ENCODE measurements at places on chromosomes 13 and 19.

GRCh38 chr13:59494151-59494550, 669.6 kb downstream of the DIAPH3 start:
- no peak for DNase-seq

DNA sequence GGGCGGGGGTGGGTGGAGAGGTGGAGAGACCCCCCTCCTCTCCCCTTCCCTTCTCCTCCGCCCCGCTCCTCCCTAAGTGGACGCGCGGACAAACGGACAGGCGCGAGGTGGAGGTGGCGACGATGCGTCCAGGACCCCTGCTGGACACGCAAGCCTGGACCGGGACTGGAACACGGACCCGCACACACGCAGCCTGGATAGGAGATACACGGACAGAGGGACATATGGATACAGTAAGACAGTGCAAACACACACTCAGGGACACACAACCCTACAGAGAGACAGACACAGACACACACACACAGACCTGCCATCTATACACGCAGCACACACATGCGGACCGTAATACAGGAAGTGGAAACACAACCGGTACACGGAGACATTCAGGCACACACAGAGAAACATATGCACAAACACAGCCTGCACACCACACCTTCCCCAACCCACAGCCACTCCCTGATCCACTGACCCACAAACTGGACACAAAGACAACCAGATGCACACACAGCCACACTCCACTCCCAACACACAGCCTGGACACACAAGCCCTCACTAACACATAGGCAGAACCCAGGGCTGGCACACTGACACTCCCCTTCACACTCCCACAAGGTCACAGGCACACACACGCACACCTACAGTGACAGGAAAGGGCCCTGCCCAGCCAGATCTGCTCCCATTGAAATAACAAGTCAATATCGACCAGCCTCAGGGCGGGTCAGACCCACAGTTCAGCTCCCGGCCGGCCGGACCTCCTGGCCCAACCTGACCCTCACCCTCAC, 696 bp upstream of the ERFL start:
- peak; percentile 50 for DNase-seq

DNA sequence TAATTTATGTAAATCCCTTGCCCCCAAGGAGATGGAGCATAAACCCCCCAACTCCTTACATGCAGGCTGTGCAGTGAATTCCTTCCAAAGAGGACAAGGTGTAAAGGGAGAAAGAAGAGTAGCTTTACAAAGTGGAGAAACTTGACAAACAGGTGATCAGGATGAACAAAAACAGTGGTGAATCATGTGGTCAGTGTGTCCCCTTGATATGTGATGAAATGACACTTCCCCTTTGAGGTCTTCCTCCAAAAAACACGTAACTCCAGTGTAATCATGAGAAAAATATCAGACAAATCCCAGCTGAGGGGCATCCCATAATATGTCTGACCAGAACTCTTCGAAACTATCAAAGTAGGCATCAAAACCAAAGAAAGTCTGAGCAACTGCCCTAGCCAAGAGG, 29.5 kb upstream of the AKT2 start:
- DNase-seq: no peak

DNA sequence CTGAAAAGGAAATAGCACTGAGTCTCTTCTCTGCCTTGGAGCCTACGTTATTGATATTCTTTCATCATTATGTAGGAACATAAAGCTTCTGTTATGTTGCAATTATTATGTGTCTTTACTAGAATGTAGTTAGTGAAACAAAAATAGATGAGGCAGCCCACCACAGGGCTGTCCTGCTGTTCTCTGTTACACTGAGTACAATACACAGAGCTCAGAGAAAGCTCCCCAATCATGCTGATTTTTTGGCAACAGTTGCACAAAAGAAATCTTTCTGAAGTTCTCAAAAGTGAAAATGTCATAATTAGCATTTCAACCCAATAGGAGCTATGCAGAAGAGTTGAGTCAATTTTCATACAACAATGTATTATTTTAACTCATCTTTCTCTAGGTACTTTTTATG, 119.5 kb downstream of the EFNB2 start:
- DNase-seq: no peak

DNA sequence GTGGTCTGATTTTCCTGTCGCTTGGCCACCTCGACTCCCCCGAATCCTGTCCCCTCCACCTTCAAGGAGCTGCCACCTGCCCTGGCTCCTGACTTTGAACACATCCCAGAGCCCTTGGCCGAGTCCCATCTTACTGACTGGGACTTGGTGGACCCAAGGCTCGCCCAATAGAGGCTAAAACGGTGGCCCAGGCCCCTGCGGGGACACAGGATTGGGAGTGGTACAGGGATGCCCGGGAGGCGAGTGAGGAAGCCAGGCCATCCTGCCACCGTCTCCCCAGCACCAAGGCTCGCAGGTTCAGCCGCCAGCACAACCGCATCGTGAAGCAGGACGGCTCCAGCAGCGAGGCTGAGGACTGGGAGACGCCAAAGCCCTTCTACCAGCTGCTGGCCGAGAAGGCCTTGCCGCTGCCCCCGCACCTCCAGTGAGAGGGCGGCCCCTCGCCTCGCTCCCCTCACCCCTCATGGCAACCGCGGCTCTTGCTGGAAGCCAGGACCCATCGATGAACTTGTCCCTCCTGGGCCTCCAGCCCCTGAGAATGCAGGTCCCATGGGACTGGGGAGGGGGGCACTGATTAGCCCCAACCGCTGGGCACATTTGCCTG, 5.3 kb downstream of the SIX5 start:
- no peak for DNase-seq

- DNase-seq: no peak
Observed at GRCh38 chr13:35378939-35379338, 97.5 kb downstream of the MAB21L1 start.

DNA sequence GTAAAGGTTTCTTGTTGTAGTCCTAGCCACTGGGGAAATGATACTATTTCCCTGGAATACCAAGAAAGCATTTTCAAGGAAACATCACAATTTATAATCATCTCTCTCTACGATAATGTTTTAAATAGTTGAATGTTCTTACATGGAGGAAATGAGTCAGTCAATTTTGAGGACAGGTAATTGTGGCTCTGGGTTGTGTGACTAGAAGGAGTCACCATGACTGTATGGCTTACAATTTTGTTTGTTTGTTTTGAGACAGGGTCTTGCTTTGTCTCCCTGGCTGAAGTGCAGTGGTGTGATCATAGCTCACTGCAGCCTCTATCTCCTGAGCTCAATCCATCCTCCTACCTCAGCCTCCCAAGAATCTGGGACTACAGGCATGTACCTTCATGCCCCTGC, 47.4 kb downstream of the COG3 start:
- DNase-seq: no peak

GRCh38 chr19:53147645-53148044, 11.2 kb downstream of the ZNF347 start:
- DNase-seq: no peak

- DNase-seq: no peak
Observed at GRCh38 chr13:39855236-39855635, 199.8 kb downstream of the COG6 start.

DNA sequence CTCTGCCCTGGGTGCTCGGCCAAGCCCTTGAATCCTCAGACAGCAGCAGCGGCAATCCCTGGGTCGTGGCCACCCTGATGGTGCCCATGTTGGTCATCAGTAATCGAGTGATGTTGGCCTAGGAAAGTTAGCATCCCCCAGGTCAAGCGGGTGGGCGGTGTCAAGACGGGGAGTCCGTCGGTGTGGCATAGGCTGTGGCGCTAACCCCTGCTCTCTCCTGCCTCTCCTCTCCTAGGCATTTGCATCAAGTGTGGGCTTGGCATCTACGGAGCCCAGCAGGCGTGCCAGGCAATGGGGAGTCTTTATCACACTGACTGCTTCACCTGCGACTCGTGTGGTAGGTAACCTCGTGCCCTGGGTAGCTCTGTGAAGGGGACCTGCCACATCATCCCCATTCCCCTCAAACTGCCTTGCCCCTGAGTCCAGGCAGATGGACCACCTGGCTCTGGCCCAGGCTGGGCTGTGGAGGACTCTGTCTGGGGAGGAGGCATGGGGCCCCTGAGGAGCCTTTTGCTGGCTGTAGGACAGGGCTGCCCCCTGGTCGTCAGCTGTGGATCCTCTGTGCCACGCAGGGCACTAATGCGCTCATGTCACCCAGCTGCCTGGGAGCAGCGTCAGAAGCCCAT, 8.7 kb downstream of the WTIP start:
- DNase-seq: no peak

- no peak for DNase-seq
Observed at GRCh38 chr19:970695-971094, 13.4 kb upstream of the WDR18 start.

GRCh38 chr19:29512748-29513147, 13.0 kb upstream of the VSTM2B start:
- no peak for DNase-seq

DNA sequence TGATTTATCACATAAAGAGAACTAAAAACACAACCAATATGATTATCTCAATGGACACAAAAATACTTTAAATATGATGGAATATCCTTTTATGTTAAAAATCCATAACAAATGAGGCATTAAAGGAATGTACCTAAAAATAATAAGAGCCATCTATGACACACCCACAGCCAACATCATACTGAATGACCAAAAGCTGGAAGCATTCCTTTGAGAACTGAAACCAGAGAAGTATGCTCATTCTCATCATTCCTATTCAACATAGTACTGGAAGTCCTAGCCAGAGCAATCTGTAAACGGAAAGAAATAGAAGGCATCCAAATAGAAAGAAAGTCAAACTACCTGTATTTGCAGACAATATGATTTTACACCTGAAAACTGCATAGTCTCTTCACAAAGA, 671.0 kb downstream of the SLITRK1 start:
- DNase-seq: no peak

DNA sequence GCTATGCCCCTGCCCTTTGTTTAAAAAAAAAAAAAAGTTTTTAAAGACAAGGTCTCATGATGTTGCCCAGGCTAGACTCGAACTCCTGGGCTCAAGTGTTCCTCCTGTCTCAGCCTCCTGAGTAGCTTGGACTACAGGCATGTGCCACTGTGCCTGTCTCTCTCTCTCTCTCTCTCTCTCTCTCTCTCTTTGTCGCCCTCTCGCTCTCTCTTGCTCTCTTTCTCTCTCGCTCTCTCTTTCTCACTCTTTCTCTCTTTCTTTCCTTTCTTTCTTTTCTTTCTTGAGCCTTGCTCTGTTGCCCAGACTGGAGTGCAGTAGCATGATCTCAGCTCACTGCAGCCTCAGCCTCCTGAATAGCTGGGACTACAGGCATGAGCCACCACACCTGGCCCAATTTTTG, 7.5 kb downstream of the COX6B1 start:
- DNase-seq: no peak

GRCh38 chr13:80141123-80141849, 199.6 kb downstream of the SPRY2 start:
- no peak for DNase-seq

DNA sequence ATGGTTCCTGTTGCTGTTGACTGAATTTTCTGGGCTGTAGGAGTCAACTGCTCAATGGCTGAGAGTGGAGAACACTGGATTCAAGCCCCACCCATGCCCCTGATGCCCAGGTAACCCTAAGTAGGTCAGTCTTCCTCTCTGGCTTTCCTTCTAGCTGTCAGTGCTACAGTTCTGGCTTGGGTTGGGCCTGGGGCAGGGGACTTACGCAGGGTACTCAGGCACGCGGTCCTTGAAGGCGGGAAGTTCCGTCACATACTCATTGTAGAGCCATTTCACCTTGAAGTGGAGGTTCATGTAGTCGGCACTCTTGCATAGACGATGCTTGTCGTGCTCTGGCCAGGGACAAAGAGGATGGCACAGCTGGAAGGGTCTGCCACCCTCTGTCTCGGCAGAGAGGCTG, 55.6 kb downstream of the UNC13A start:
- no peak for DNase-seq

- DNase-seq: no peak
Observed at GRCh38 chr19:1587872-1588271, 4.8 kb downstream of the MBD3 start.

DNA sequence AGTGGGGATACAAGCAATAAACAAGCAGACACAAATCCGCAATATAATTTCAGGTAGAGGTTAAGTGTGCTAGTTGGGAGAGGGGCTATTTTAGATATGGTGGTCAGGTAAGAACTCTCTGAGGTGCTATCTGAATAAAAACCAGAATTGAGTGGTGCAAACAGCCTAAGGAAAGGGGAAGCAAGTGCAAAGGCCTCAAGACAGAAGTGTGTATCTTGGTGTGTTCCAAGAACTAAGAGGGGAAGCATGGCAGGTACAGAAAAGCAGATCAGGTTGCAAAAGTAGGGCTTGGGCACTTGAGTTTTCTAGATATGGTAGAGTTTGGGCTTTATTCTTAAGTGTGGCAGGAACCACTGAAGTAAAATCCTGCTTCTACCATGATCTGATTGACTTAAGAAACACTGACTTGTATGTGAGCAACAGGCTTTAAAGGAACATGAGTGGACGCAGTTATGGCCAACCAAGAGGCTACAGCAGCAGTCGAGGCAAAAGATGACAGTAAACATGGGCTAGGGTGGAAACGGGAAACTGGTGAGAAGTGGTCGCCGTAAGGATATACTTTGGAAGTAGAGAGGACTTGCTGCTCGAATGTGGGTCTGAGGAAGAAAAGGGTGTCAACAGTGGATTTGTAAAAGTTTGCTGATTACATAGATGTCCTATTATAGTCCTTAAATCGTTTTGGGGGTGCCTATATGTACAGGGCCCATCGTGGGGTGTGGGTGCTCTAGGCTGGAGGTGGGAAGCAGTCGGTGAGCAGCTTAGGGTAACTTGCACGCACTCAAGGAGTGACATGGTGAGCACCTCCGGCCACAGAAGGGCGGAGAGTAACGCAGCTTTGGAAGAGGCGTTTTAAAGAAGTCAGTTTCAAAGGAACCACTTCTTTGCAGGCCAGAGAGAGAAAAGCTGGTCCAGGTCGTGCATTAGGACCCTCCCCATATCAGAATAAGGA, 677 bp downstream of the TGDS start:
- DNase-seq: no peak

GRCh38 chr13:56012644-56013043, 1128.1 kb upstream of the PRR20A start:
- DNase-seq: no peak

- DNase-seq: no peak
Observed at GRCh38 chr19:43759515-43759914, 4.8 kb upstream of the SMG9 start.

GRCh38 chr13:32317716-32318465, 2.6 kb downstream of the BRCA2 start:
- DNase-seq: no peak

DNA sequence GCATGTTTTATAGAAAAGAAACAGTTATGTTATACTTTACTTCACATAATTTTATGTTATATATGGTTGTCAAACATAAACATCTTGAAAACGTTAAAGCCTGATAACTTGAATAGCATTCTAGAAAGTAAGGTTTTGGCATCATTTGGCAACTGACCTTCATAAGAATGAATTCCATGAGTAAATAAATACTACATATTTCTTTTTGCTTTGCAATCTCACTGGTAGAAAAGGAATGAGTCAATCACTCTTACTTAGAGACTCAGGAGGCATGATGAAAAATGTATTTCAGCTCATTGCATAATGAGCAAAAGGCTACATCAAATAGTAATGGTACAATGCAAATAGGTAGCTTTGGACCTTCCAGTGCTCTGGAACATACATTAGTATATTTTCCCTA, 1381.9 kb downstream of the EFNB2 start:
- DNase-seq: no peak

GRCh38 chr13:28819735-28820098, 422 bp upstream of the MTUS2 start:
- DNase-seq: no peak
